Adipocyte (in vitro differentiated cells): ENCODE measurements at places on chromosomes 1 and 21.

DNA sequence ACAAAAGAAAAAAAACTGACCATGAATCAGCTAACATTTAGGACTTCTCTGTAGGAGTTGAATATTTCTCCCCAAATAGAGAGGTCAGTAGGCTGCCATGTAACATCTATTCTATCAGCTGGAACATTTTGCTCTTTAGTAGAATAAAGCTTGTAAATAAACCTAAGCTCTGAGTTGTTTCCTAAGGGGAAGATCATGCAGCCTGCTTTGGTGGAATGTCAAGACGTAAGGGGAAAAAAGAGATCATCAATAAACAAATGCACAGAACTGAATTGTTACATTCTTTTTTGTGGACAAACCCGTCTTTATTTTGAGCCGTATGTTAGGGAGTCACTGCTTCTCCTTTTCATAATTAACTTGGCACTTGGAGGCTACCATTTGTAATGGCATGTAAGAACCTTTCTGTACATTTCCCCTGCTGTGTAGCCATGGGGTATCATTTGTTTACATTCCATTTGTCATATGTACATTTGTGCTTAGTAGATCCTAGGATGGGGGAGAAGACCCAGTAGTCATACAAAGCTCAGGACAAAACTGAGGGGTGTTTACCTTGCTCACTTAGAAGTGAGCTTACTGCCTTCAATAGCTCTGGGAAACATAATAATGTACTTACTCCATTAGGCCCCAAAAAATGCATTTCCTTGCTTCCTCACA, 10.8 kb upstream of the PALMD start:
- DNase-seq = no peak

DNA sequence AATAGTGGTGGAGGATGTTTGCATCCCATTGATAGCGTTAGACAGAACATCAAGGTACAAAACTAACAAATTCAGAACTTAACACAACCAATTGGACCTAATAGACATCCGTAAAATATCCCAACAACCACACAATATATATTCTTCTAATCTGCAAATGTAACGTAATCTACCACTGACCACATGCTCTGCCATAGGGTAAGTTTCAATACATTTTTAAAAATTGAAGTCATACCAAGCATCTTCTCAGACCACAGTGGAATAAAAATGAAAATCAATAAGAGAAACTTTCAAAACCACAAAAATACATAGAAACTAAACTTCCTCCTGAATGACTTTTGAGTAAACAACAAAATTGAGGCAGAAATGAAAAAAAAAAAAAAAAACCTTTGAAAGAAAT, 1087.5 kb downstream of the KCNT2 start:
- DNase-seq = no peak

DNA sequence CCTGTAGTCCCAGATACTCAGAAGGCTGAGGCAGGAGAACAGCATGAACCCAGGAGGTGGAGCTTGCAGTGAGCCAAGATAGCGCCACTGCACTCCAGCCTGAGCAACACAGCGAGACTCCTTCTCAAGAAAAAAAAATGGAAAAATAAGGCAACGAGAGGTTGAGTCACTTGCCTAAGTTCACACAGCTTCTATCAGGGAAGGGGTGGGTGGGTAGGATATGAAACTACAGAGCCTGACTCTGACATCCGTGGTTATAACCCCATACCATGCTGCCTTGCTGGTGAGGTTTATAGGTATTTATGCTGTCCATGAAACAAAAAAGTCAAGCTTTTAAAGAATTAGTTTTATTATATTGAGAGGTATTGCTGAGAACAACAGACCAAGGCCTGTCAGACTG, 61.5 kb upstream of the RAB4A start:
- no peak for DNase-seq

- DNase-seq = peak; percentile 91
These were observed 505.2 kb downstream of the PLPP3 start for GRCh38 chr1:56074007-56074651.

GRCh38 chr1:202143011-202143767, 1.3 kb downstream of the ARL8A start:
- peak; percentile 53 for DNase-seq

- no peak for DNase-seq
These were observed 67.5 kb downstream of the SDC3 start for GRCh38 chr1:30840904-30841598.
